Cardiac fibroblast (primary cell): ENCODE measurements at places on chromosomes 1 and 21.

DNA sequence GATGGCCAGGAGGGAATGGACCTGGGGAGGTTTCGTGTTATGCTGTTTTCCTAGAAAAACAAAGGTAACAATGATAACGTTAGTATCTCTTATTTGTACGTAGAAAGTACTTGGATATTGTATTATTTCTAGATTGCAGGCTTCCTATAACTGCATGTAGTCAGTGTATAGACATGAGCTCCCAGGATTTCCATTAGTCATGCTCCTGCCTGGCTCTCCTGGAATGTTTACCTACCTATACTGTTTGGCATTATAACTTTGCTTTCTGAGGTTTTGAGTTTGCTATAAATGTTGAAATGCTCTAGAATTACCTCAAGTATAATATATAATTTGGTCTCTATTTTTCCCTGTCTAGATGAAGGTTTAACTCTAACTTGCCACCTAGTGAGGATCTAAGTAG is 66.1 kb downstream of the TTC3 start:
- DNase-seq, result peak; percentile 33

DNA sequence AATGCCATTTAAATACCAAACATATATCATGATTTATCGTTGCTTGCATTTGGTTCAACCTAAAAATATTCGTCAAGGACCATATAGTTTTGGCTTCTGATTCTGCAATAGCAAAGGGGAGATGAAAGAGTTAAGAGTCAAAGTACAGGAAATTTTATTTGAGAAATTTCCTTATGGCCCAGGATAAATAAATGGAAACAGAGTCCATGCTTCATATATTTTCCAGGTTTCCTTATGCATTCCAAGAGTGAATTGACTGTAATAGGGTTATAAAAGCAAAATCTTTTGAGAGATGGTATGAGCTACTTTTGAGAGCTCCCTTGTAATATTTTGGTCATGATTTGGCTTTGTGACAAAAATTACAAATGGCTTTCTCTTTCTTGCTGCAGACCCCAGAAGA is 140.1 kb downstream of the HMCN1 start:
- no peak for DNase-seq

DNA sequence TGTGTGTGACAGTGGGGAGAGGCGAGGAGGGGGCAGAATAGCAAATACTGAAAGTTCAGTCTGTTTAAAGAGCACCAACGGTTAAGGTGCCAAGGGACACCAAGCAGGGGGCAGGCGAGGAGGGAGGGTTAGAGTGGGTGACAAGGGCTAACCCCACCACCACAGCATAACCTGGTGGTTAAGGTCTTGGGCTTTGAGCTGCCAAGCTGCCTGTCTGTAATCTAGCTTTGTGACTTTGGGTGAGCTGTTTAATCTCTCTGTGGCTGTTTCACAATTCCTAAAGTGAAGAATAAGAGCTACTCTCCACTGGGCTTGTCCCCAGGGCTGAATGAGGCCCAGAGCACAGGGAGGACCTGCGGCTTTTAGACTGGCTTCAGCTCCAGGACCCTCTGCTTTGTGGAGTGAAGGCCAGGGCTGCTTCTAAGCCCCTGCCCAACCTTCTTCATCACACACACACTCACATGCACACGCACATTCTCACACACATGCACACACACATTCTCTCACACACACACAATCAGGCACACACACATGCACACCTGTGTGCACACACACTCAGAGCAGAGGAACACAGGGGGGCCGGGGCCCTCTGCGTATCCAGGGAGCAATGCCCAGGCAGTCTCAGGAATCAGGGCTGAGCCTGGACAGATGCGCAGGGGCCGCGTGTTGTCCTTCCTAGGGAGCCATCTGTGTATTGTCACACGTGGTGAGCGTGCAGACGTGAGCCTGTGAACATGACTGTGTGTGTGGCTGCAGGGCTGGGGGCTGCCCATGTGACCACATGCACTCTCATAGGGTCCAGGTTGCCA is 101.6 kb upstream of the TARDBP start:
- no peak for DNase-seq

DNA sequence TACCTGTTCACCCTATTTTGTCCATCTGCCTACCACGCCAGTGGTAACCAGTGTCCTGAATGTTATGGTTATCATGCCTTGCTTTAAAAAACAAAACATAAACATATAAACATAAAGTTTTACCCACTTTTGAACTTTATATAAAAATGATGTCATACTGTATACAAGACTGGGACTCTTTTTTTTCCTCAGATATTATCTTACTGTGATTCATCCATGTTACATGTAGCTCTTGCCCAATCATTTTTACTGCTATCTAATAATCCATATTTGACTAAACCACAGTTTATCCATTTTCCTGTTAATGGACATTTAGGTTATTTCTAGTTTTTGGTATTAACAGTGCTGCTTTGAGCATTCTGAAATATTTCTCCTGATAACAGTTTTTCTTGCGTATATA is 78.8 kb downstream of the GPR161 start:
- peak; percentile 15 for DNase-seq

- DNase-seq, result no peak
Measured at GRCh38 chr1:91866425-91866824, 19.5 kb downstream of the TGFBR3 start.

- peak; percentile 58 for DNase-seq
Measured at GRCh38 chr1:233543338-233544255, 70.3 kb upstream of the KCNK1 start.

DNA sequence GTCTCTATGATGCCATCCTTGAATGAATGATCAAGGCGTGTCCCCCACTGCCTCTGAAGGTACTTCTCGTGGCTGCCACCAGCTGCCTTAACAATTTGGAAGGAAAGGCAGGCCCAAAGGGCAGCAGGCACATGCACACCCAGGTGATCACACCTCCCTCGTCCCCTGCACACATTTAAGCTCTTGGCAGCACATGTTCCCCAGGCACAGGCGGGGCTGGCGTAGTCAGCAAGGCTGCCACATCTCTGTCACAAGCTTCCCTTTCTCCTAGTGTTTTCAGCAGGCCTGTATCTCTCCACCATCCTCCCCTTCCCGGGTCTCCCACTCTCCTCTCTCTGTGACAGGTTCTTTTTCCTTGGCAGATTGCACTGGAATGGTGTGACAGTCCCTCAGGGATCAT is 111.9 kb downstream of the CACNA1E start:
- DNase-seq, result no peak

- DNase-seq, result peak; percentile 56
Measured at GRCh38 chr1:42966688-42967612, 8.3 kb upstream of the SLC2A1 start.

GRCh38 chr1:151972542-151973248 is 21.0 kb downstream of the S100A10 start:
- peak; percentile 85 for DNase-seq

- DNase-seq, result no peak
Measured at GRCh38 chr1:93677729-93678128, 3.9 kb downstream of the BCAR3 start.

DNA sequence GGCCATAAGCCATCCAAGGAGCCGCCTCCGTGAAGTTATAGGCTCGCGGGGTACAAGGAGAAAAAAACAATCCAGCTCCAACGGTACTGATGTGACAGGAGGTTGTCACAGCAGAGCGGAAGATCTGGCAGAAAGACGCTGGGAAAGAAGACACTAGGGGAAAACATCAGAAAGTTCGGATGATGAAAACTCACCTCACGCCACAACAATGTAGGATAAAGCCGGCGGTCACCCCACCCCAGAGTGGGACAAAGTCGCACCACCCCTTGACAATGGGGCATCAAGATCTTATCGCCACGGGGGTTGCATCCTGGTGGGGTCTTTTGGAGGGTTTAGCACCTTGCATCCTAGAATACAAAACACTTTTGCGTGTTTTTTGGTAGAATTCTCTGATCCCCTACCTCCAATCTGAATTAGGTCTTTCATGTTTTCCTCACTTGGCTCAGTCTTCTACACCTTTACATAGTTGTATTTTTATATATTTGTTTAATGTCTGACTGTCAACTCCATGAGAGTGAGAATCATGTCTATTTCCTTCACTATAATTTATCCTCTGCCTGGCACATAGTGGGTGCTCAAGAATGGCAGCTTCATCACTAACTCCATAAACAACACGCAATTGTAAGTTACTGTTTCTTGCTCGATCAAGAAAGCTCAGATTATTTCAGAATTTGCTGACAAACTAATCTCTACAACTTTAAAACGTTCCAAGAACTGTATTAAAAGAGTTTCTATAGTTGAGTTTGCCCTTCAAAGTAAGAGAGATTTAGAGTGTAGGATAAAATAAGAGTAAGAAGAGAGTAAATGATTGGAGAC is 611 bp upstream of the ZSWIM5 start:
- DNase-seq, result no peak

GRCh38 chr1:28249866-28250295 is 9.4 kb upstream of the SESN2 start:
- no peak for DNase-seq

- peak; percentile 96 for DNase-seq
Measured at GRCh38 chr1:43858324-43858723, 75.3 kb upstream of the ARTN start.

DNA sequence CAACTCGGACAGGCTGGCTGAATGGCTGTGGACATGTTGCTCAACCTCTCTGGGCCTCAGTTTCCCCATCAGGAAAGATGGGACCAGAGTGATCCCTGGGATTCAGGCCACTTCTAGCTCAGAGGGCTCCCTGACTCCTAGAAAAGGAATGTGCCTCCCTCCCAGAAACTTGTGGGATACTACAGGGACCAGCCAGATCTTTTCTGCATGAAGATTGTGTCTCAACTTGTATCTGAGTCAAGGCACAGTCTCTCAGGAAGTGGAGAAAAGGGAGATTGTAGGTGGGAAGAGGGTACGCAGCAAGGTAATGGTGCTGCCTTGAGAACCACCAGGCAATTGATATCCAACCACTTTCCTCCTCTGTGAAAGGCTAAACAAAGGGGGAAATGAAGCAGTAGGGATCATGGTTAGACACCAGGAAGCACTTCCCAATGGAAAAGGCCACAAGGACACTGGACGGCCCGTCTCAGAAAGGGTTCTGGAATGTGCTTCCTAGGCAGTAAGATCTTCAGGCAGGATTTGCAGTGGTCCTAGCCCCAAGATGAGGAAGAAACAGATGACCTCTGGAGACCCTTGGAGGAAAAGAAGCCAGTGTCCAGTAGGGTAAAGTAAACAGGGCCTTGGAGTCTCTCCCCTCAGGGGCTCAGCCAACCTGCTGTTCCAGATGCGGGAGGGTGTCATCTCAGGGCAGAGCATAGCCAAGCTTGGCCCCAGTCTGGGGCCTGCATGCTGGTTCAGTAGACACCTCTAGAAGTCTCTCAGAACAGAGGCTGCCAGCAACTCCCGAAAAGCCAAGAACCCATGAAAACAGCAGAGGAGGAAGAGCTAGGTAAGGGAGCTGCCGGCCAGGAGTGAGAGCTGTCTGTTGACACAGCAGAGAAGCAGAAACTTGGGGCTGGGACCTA is 16.8 kb downstream of the IFFO2 start:
- peak; percentile 45 for DNase-seq

GRCh38 chr1:222547944-222548671 is at the start of gene HHIPL2:
Gene HHIPL2, minus strand, starts transcription at chr1:222548104. Its CDS starts 60 bp downstream, at chr1:222548044.
- peak; percentile 8 for DNase-seq

DNA sequence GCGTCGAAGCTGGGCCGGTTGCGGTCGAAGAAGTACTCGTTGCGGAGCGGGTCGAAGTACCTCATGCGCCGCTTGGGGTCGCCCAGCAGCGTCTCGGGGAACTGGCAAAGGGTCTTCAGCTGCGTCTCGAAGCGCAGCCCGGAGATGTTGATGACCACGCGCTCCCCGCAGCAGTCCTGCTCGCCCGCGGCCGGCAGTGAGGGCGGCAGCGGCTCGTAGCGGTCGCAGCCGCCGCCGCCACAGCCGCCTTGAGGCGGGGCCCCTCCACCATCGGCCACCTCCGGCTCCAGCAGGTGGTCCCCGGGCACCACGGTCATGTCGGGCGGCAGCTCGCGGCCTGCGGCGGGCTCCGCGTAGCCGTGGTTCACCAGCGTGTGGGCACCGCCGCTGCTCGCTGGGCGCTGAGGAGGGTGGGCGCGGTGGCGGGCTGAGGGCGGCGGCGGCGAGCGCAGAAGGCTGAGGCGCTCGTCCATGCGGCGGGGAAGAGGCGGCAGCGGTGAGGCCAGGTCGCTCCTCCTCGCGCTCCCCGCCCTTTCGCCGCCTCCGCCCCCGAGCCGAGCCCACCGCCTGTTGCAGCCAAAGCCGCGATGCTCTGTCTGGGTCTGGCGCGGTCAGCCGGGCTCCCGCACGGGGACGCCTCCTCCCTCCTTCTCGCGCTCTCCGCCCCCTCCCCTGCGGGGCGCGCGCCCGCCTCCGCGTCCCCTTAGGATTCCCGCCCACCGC is at the start of gene KCNA3:
KCNA3 (minus strand) TSS at position 604 of the 723 bp plus-strand sequence; CDS start at position 473, 131 bp downstream.
- DNase-seq, result no peak

GRCh38 chr1:219938706-219939105 is 10.3 kb upstream of the SLC30A10 start:
- no peak for DNase-seq

- no peak for DNase-seq
Measured at GRCh38 chr1:175272361-175272760, 79.8 kb upstream of the KIAA0040 start.

GRCh38 chr1:157682710-157683437 is 17.7 kb downstream of the FCRL3 start:
- DNase-seq, result no peak

- DNase-seq, result no peak
Measured at GRCh38 chr1:246254854-246255253, 252.2 kb downstream of the SMYD3 start.

- DNase-seq, result no peak
Measured at GRCh38 chr21:40689217-40689616, 157.7 kb downstream of the DSCAM start.

- DNase-seq, result peak; percentile 100
Measured at GRCh38 chr1:245874942-245875580, 632.0 kb downstream of the SMYD3 start.

DNA sequence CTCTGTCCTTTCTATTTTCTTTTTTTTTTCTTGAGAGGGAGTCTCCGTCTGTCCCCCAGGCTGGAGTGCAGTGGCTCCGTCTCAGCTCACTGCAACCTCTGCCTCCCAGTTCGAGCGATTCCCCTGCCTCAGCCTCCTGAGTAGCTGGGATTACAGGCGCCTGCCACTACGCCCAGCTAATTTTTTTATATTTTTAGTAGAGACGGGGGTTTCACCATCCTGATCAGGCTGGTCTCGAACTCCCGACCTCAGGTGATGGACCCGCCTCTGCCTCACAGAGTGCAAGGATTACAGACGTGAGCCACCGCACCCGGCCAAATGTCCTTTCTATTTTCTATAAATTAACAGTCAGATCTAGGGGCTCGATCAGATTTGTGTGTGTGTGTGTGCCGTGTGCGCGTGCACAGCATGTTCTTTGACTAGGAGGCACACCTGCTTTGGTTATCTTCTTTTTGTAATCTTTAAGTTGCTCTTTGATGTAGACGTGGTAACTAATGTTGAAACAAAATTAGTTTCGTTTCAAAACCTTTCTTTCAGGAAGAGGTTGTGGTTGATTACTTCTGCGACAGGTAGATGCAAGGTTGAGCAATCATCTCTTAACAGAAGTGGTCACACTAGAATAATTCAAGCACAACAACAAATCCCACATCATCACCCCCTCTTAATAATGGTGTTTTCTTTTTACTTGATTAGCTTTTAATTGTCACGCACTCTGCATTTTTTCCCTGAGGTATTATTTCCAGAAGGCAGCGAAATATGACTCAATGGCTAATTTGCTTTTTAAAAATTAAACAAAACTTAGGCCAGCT is 779 bp upstream of the DEGS1 start:
- DNase-seq, result no peak

- no peak for DNase-seq
Measured at GRCh38 chr1:53390261-53390660, 62.4 kb upstream of the LRP8 start.
